ENCODE measurements at places on chromosomes 1 and 21.

- DNase-seq, result no peak
Observed at GRCh38 chr1:179055937-179056336, 25.9 kb upstream of the TOR3A start.

DNA sequence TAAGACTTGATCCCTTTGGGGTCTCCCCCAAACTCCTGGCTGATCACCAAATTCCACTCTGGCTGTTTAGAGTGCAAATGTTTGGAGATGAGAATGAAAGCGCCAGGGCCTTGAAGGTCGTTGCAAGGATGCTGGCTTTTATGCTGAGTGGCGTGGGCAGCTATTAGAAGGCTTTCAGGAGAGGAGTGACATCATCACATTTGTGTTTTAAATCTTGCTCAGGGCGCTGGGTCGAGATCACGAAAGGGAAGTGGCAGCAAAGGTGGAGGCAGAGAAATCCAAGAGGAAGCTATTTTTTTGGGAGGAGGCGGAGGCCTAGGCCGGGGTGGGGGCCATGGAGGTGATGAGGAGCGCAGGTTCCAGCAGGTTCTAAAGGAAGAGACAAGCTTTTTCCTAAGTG, 49.3 kb downstream of the PDE9A start:
- DNase-seq, result no peak

DNA sequence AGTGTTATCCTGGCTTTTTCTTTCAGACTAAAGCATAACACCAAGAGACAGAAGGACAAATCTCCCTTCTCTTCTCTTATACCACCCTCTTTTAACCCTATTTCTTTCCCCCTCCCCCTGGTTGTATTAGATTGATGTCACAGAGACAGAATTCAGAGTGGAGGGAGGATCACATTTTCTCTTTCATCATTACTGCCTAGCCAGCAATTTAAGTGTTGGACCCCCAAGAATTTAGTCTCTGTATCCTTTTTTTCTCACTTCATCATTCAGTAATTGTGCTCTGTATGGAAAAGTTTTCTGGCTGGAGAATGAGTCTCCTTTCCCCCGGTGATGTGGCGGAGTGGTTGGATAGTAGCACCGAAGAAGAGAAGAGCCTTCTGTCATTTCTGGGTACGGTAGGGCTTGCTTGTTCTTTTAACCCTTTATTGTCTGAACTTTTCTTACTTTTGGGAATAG, 124.8 kb downstream of the CLEC20A start:
- no peak for DNase-seq

GRCh38 chr1:25430967-25431881, 527 bp downstream of the MACO1 start:
- peak; percentile 18 for DNase-seq

DNA sequence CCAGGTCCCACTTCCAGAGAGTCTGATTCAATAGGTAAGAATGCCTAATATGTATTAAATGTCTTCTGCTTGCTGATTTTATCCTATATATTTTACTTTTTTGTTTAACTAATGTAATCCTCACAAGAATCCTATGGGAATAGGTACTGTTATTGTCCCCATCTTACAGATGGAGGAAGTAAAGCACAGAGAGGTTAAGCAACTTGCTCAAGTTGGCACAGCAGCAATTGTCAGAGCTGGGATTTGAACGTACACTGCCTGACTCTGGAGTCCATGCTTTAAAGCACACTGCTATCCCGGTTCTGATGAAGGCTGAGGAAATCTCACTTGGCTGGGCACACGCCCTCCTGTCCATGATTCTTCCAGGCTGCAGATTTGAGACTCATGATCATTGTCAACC, 62.8 kb downstream of the IGSF21 start:
- DNase-seq, result no peak

DNA sequence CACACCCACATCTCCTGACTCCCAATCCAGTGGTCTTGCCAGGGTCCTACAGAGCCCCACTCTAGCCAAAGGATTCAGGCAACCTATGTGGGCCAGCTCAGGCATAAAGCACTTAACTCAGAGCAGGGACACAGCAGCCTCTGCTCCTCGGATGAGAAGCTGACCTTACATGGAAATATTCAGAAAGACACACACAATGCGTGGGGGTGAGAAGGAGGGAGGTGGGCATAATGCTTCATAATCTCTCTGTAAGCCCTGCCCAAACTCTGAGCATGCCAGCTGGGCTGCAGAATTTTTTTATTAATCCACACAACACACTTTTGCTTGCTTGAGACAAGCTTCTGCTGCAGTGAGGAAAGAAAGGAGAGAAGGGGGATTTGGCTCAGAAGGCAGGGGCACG, 21.6 kb downstream of the KCND3 start:
- DNase-seq, result no peak

GRCh38 chr1:247111259-247111699, 7.1 kb upstream of the ZNF669 start:
- DNase-seq, result peak; percentile 23

- peak; percentile 28 for DNase-seq
Observed at GRCh38 chr1:157137408-157138219, 581 bp downstream of the ETV3 start.

- no peak for DNase-seq
Observed at GRCh38 chr1:162214202-162214601, 144.7 kb downstream of the NOS1AP start.

DNA sequence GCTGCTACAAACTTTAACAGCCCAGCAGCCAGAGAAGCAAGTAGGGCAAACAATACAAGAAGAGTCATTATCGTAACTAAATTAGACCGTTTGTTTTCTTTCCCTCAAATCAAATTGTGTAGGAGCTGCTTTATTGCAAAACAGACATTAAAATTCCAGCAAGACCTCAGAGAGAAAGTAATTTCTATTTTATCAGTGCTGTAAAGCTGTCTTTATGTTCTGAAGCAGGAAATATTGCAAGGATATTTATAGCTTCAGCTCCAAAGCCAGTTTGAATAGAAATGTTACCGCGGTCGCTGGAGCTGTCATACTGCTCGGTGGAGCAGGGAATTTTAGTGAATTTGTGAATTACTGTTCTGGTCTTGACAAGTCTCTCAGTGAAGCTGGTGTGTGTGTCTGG, 503.8 kb upstream of the PLXNA2 start:
- DNase-seq, result no peak

DNA sequence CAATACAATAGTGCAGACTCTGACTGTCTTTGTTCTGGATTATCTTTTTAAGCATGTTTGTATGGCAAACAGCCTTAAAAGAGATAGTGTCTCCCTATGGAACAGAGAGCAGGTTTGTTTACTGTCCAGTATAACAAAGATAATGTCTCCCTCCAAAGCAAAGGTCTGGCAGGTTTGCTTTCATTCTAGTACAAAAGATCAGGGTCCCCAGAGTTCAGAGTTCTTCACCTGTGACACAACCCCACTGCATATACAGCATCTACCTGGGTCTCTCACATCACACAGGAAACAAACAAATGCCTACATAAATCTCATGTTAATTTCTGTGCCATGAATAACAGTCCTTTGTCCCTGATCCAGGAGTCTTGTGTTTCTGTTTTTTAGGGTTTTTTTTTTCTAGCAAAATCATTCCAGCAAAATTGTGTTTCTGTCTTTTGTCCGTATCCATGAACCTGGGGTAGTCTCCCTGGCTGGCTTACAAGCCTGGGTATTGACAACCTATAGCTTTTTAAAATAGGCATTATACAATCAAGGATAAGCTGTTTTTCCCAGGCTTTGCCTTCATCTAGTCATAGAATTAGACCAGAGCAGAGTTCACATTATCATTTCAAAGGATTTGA, 89.4 kb upstream of the PTBP2 start:
- no peak for DNase-seq

GRCh38 chr1:25990702-25991395, 7.0 kb downstream of the PAFAH2 start:
- no peak for DNase-seq

DNA sequence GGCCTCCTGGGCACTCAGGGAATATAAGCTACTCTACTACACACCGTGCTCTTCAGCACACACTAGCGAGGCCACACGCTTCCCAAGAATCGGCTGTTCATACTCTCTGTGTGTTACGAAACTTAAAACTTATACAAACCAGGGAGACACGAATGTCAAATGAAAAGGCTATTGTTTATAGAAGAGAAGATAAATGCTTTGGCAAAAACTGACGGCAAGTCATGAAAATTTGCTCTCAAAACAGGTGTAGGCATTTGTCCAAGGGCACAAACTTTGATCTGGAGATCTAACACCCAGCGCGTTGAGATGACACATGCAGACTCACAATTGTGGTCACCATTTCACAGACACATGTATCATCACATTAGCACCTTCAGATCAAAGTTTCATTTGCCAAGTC, 46.1 kb downstream of the USP48 start:
- DNase-seq, result no peak

DNA sequence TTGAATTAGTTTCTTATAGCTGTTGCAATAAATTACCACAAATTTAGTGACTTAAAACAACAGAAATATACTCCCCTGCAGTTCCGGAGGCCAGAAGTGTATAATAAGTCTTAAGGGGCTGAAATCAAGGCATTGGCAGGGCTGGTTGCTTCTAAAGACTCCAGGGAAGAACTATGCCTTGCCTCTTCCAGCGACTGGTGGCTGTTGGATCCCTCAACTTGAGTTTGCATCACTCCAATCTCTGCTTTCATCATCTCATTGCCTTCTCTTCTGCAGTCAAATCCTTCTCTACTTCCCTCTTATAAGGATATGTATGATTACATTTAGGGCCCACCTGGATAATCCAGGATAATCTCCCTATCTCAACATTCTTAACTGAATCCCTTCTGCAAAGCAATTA, 19.1 kb upstream of the MED18 start:
- DNase-seq, result no peak

- DNase-seq, result no peak
Observed at GRCh38 chr1:49864581-49864980, 159.2 kb downstream of the AGBL4 start.

DNA sequence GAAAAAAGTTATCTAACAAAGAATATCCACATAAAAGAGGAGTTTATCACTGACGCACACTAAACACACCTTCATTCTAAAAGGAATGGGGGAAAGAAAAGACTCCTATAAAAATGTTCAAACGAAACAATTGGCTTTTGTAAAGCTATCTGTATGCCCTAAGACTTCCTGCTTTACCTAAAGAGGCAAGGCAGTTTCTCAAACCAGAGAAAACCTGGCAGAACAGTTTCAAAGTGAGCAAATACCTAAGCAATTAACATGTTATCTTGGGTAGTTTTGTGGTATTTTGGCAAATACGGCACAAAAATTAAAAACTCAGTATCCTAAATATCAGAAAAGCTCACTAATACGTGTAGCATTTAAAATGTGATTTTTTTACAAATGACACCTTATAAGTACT, 1.9 kb downstream of the PUM1 start:
- peak; percentile 26 for DNase-seq

DNA sequence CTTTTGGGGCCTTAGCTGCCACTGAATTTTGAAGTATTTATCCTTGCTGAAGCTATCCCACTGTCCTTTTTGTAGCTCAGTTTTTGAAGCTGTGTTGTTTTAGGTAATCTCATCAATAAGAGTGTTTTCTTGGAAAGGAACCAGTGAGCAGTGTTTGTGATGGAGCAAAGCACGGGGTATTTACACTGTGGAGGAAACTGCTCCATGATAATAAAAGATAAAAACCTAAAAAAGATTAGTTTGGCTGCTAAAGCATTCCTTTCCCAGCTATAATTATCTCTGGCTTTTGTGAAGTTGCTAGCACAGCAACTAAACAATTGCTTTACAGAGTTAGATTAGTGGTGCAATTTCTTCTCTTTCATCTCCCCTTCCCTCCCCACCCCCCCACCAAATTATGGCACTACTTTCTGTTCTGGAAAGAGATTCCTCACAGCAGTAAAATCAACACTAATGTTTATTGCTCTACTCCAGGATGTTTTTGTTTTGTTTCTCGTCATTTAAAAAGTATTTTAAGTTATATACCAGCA, 21.5 kb downstream of the SRRM1 start:
- DNase-seq, result no peak

DNA sequence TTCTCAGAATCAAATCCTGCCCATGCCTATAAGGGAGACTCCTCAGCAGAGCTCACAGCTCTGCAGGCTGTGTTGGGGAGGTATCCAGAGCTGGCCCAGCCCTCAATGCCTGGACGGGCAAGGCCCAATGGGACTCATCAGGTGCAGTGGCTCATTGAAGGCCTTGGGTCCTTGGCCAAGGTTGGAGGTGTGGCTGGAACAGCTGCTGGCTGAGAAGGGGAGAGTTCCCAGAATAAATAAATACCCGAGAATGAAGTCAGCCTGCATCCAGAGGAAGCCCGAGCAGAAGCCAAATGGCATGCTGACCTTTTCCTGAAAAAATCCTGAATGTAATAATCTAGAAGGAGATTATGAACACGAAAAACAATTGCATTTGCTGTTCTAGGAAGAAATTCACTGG, 25.2 kb upstream of the IKBKE start:
- peak; percentile 31 for DNase-seq

- DNase-seq, result no peak
Observed at GRCh38 chr21:36122977-36123376, 11.9 kb upstream of the CBR3 start.

- no peak for DNase-seq
Observed at GRCh38 chr1:100661176-100661575, 58.4 kb upstream of the VCAM1 start.

DNA sequence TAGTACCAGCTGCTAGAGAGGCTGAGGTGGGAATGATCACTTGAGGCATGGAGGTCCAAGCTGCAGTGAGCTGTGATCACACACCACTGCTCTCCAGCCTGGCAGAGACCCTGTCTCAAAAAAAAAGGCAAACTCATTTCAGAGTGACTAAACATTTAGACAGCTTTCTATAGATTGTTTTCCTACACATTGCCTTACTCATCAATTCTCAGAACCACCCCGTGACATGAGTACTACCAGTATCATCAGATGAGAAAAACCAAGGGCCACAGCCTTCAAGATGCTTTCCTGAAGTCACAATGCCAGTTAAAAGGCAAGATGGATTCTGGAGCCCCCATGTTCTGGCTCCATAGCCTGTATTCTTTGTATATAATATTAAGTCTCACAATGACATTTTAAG, 22.4 kb upstream of the SMPDL3B start:
- no peak for DNase-seq

GRCh38 chr1:197850042-197850441, 52.4 kb upstream of the C1orf53 start:
- no peak for DNase-seq

GRCh38 chr1:157944663-157945280, 48.7 kb upstream of the KIRREL1 start:
- DNase-seq, result no peak

GRCh38 chr1:171179318-171180227, 5.5 kb upstream of the FMO2 start:
- DNase-seq, result no peak

GRCh38 chr1:228901936-228902681, 166.8 kb downstream of the RHOU start:
- no peak for DNase-seq

DNA sequence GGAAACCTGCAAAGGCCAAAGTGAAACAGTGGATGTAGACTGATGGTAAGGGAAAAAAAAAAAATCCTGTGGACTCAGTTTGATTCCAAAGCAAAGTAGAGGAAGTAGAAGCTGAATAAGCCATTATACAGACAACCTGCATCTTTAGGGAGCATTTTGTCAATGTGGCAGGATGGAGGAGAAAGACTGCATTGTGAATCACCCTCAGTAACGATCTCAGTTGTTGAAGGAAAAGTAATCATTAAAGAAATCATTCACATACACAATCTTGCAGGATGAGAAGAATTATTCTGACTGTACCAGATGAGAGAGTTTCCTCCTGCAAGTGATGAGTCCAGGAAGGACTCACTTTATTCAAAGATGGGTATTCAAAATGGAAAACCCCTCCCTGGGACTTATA, 45.1 kb upstream of the TRIM67 start:
- DNase-seq, result no peak
